ENCODE measurements at places on chromosomes 7 and 10. TPM values are rescaled to one million over a fixed set of nuclear protein-coding genes. Genes with fewer than 3 reads are reported as not detected.
A peak's percentile ranks its signal among the peaks of the same experiment; 100 is the strongest.

GIMAP4 gene
- total RNA-seq: not detected

GRCh38 chr10:115141254-115141653 is 48.1 kb downstream of the ATRNL1 start:
- no peak for DNase-seq

- DNase-seq: no peak
These were observed 48.4 kb downstream of the INPP5A start for GRCh38 chr10:132585732-132586722.

- no peak for DNase-seq
These were observed 720.1 kb downstream of the TYW1 start for GRCh38 chr7:67716729-67717128.

IRF5 gene
- 2.3 TPM for total RNA-seq

- DNase-seq: no peak
These were observed 21.2 kb upstream of the SLC16A12 start for GRCh38 chr10:89556600-89556999.

PSMG3 gene
- 97.7 TPM for total RNA-seq

- DNase-seq: no peak
These were observed 800.0 kb downstream of the LRMDA start for GRCh38 chr10:76231286-76231934.

UBE3C gene
- total RNA-seq: 97.0 TPM

DNA sequence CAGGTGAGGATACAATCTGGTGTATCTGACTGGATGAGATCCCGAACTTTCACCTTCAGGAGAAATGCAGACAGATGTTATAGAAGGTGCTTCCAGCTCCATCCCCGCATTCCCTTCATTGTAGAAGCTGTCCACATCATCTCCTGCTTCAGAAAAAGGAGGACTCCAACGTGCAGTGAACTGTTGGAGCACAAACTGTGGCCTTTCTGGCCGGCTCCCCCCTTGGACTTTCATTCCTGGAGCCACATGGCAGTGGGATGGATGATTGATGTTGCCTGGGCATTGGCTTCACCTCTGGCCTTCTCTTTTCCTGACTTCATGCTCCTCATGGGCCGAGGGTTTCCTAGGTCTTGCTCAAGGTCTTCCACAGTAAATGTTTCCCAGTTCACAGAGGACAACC is 29.6 kb upstream of the ZNF273 start:
- DNase-seq: no peak

PARD3 gene
- 55.3 TPM for total RNA-seq

DNA sequence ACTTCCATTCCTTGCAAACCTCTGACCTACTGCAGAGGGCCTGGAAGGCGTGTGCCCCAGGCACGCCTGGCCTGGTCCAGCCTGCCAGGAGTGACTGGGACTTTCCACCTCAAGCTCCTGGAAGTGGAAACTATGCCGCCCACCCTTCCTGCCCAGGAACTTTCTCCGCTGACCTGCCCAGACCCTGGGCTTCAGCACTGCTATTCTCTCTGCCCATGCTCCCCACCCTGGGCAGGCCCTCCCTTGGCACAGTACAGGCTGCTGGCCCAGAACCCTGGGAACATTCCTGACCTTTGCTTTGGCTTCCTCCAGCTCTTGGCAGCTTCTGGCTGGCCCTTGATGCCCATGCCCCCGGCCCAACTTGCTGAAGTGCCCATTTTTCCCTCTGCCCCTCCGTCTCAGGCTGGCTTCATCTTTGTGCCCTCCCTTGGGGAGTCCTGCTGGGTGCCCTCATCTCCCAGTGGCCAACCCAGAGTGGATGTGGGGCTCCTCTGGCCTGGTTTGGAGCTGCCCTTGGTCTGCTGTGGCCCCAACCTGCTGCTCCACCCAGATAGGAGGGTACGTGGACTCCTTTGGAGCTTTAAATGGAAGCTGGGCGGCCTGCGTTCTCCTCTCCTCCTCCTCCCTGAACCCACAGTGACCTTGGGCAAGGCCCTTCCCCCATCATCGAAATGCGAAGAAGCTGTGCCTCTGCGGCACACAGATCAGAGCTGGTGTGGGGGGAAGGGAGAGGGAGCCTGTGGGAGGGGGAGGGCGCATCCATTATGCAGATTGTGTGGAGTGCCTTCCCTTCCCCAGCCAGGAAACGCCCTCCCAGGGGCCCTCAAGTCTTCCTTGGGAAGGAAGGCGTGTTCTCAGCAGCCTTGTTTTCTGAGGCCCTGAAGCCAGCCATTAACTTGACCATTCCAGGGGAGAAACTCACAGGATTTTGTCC is 3.4 kb downstream of the MMRN2 start:
- no peak for DNase-seq

DNA sequence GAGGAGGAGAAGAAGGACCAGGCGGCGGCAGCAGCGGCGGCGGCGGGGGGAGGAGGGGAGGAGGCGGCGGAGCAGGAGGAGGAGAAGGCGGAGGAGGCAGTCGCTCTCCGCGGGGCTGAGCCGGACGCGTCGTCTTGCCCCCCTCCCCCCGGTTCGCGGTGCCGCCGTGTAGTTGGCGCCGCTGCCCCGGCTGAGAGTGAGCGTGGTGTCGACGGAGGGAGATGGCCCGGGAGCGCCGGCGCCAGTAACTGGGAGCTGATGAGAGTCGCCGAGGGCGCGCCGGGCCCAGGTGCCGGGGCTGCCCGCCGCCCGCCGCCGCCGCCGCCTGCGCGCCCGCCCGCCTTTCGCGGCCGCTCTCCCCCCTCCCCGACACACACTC is 257 bp downstream of the WAC start:
- no peak for DNase-seq

- no peak for DNase-seq
These were observed 30.8 kb upstream of the ST7 start for GRCh38 chr7:116922545-116922944.

ATP6V0A4 gene
- 0.47 TPM for total RNA-seq

SRGN gene
- 135 TPM for total RNA-seq

TMEM178B gene
- total RNA-seq: 0.07 TPM

GRCh38 chr10:30413996-30414576 is 19.9 kb upstream of the MAP3K8 start:
- DNase-seq: peak; percentile 40

DNA sequence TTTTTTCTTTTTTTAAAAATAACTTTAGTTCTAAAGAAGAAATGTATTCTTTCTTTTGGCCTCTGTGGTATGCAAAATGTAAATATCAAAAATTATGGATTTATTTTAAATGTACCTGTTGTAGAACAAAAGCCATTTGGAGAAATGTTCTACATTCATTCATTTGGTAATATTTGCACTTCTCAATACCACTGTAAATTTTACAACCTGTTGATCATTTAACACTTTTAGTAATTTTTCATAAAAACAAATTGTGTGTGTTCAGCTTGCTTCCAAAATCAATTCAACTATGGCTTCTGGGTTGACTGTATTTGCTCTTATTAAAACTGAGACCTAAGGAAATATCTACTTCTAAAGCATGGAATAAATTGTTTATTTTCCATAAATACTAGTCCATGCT is 2.3 kb upstream of the IGF2BP3 start:
- no peak for DNase-seq

DNA sequence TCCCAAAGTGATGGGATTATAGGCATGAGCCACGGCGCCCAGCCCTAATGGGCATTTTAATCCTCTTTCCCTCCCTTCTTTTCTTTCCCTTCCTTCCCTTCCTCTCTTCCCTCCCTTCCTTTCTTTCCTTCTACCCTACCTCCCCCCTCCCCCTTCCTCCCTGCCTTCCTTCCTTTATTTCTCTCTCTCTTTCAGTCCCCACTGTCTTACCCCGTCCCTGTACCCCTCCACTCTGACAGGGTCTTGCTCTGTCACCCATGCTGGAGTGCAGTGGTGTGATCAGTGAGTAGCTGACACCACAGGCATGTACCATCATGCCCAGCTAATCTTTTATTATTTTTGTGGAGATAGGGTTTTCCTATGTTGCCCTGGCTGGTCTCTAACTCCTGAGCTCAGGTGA is 24.2 kb downstream of the LCOR start:
- no peak for DNase-seq

PILRA gene
- total RNA-seq: 1.2 TPM

MLXIPL gene
- total RNA-seq: not detected

GRCh38 chr10:98028168-98028770 is 2.2 kb downstream of the CRTAC1 start:
- DNase-seq: peak; percentile 30

GRCh38 chr7:142800699-142801260 is 30.0 kb downstream of the PRSS2 start:
- DNase-seq: no peak

GRCh38 chr7:120799813-120800475 is 58.0 kb downstream of the TSPAN12 start:
- no peak for DNase-seq

CYP2E1 gene
- 1.2 TPM for total RNA-seq

TAS2R4 gene
- total RNA-seq: 0.14 TPM

SRRT gene
- total RNA-seq: 127 TPM

FXYD4 gene
- total RNA-seq: not detected

GRCh38 chr7:32583791-32584190 is 88.5 kb downstream of the AVL9 start:
- no peak for DNase-seq

GRCh38 chr7:38222481-38223096 is 44.5 kb downstream of the STARD3NL start:
- peak; percentile 41 for DNase-seq

PKD2L1 gene
- not detected for total RNA-seq

DNA sequence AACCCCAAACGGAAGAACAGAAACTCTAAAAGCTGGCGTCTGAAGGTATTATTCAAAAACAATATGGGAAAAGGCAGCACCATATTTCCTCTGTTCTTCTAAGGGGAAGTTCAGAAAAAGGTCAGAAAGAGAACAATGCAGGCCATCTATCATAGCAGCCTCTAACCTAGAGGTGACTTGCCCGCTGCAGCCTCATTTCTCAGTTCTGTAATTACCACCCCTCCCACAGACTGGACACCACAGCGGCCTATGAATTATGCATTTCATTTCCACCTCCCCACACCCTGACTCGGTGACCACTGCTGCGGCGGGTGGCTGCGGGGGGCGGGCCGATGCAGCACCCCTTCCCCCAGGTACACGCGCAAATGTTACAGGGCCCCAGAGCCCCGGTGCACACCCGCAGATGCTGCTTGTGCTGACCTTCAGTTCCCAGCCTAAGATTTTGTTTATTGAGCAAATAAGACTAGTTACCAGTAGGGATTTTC is 125.5 kb downstream of the CLEC2L start:
- DNase-seq: no peak

LIPJ gene
- total RNA-seq: not detected

DNA sequence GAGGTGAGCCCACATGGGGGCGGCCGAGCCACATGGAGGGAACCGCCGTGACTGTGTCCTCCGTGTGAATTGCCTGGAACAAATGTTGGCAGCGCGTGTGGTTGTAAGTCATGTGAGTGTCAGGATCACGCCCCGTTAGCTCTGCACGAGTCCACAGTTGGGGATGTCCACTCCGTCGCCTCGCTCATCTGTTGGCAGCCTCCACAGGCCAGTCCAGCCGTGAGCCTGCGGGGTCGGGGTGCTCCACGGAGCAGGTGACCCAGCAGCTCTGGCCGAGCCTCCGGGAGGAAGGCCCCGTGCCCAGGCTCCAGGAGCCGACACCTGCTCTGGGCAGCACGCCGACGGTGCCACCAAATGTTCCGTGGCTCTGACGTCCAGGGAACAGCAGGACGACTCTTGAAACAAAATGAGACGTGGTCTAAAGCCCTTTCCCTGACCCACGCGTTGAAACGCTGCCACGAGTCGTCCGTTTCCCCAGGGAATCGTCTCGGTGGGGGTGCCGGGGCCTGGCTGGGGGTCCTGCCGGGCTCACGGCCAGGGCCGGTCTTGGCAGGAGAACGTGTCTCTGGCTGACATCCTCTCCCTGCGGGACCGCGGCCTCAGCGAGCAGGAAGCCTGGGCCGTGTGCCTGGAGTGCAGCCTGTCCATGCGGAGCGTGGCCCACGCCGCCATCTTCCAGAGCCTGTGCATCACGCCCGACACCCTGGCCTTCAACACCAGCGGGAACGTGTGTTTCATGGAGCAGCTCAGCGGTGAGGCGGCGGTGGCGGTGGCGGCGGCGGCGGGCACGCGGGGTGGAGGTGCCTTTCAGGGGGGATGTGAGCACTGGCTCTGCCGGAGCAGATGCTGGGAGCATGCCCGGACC is 7.0 kb downstream of the KNDC1 start:
- DNase-seq: no peak

DNA sequence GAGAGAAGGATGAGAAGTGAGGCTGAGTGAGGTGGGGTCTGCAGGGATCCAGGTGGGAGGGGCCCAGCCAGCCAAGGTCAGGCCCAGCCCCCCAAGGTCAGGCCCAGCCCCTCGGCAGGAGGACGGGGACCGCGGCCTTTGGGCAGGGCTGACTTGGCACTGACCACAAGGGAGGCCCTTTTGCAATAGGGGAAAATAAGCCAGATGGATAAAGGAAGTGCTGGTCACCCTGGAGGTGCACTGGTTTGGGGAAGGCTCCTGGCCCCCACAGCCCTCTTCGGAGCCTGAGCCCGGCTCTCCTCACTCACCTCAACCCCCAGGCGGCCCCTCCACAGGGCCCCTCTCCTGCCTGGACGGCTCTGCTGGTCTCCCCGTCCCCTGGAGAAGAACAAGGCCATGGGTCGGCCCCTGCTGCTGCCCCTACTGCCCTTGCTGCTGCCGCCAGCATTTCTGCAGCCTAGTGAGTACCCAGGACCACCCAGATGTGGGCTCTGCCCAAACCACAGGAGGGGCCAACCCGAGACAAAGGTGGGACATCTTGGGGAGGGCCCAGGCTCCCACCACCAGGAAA is at the start of gene PILRA:
PILRA (plus strand) TSS at position 227 of the 571 bp plus-strand sequence; CDS start at position 397, 170 bp downstream.
- DNase-seq: no peak

DNA sequence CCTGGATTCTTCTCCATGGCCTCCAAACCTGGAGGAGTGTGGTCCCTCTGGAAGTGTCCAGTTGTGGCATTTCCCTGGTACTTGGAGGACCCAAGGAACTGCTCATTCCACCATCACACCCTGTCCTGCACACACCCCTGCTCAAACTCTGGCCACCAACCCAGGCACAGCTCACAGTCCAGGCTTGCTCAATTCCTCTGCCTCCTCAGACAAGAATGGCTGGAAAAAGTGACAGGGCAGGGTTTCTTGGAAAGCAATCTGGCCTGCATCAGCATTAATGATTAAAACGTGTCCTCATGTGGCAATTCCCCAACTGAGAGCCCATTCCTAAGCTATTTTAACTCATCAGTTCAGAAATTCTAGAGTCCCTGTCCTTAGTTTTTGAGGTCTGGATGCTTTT is 17.2 kb upstream of the TPST1 start:
- DNase-seq: no peak

MACC1 gene
- not detected for total RNA-seq

- DNase-seq: peak; percentile 20
These were observed 592.5 kb downstream of the ARL4A start for GRCh38 chr7:13279854-13280435.

GRCh38 chr7:144969787-144970186 is 133.9 kb upstream of the TPK1 start:
- DNase-seq: no peak

DNA sequence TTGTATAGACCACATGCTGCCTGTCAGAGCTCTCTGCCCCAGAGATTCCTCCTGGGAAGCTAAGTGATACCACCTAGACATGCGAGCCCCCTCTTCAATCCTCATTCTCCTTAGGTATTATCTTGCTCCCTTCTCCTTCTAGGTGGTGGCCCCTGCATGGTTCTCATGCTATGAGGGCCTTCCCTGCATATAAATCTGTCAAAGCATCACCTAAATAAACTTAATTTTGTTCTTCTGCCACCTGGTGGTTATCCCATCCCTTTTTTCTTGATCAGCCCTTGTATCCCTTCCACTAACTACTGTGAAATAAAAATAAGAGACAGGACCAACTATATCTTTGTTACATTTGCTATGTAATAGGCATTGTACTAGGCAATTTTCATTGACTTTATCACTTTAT is 242.1 kb downstream of the CDC14C start:
- DNase-seq: peak; percentile 18

PDE1C gene
- 0.53 TPM for total RNA-seq

All from HT1080 (cell line).